ENCODE measurements at places on chromosomes 7 and 10.

DNA sequence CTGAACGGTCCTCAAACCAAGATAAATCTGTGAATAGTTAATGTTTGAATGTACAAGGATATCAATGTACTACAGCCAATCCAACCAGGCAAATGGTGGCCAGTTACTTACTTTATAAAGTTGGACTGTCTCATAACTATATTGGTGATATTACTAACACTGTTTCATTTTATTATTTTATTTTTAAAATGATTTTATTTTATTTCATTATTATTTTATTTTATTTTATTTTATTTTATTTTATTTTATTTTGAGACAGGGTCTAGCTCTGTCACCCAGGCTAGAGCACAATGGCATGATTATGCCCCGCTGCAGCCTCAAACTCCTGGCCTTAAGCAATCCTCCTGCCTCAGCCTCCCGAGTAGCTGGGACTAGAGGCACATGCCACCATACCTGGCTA is 6.8 kb downstream of the IL15RA start:
- no peak for DNase-seq

- no peak for DNase-seq
These were observed 6.1 kb downstream of the CYP26A1 start for GRCh38 chr10:93079663-93080349.

DNA sequence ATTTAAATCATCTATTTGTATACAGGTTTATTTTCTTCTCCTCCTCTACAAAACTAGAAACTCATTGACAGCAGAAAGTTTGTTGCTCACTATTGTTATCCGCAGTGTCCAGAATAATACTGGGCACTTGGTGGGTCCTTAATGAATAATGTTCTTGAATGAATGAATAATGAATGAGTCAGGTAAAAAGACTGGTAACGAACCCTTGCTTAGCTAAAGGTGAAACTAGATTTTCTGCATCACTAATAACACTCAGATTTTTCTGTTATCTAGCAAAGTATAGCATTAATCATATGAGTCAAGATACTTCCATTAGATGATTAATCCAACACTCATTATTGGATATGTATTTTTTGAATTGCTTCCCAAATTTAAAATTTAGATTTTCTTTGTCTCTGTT is 953.2 kb downstream of the SORCS3 start:
- no peak for DNase-seq

GRCh38 chr7:107355616-107356015 is 114.2 kb upstream of the GPR22 start:
- DNase-seq = no peak

- no peak for DNase-seq
These were observed 1.8 kb downstream of the PRF1 start for GRCh38 chr10:70600512-70601395.

GRCh38 chr7:71453630-71454029 is 321.7 kb downstream of the GALNT17 start:
- no peak for DNase-seq

DNA sequence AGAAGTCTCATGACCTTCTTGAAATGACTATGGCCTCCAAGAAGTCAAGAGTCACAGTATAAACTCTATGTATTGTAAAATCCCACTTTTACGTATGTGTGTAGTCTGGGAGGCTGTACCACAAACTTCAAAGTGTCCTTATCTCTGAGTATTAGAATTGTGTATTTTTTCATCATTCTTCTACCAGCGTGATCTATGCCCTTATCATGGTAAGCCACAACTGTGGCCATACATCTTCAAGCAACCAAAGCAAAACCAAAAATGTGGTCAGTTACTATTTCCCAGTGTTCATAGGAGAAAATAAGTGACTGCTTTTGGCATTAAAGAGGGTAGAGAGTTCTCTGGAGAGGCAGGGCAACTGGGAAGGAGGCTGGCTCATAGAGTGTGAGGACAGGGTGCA is 42.8 kb downstream of the SPOCK2 start:
- DNase-seq = no peak

- DNase-seq = no peak
These were observed 51.0 kb downstream of the ORC5 start for GRCh38 chr7:104156842-104157277.

DNA sequence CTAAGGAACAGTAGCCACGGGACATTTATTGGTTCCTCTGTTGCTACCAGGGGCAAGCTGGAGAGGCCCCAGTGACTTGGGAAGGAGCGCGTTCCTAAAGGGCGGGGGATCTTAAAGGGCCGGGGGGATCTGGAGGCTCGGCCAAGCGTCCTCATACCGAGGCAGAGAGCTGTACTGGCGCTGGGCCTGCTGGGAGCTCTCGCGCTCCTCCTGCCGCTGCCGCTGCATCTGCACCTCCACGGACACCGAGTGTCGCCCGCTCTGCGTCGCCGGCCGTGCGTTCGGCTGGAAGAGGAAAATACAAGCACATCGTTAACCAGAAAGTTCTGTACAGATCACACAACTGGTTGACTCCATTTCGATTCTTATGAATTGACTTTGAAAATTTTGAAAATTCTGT is 695.6 kb downstream of the PARD3 start:
- DNase-seq = no peak

DNA sequence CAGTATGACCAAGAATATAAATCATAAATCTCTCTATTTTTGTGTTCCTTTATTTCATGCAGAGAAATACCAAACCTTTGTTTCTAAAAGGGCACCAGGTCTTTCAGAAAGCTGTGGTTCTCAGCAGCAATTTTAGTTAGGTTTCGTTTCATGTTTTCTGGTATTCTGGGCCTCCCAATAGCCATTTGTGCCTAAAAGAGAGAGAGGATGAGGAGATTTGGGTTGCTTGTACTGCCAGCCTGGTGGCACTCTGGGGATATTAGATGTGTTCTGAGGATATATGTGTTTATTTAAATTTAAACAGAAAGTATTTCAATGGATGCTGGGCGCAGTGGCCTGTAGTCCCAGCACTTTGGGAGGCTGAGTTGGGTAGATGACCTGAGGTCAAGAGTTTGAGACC is 471.7 kb downstream of the AUTS2 start:
- no peak for DNase-seq

DNA sequence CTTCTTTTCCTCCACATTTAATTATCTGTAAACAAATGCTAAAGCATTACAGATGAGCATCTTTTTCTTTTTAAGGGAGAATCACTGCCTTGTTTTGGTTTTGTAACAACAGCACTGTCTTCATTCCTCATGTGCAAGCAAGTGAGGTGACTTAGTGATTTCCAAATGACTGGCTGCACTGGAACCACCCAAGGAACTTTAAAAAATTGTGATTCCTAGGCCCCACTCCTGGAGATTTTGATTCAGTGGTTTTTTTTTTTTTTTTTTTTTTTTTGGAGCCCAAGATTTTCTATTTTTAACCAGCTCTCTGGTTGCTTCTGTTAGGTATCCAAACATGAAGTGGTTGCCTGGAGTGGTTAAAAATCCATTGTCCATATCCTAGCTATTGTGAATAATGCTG is 176.2 kb downstream of the LRMDA start:
- no peak for DNase-seq
